ENCODE measurements at places on chromosomes 1 and 21. TPM values are rescaled to one million over a fixed set of nuclear protein-coding genes. Genes with fewer than 3 reads are reported as not detected.

DNA sequence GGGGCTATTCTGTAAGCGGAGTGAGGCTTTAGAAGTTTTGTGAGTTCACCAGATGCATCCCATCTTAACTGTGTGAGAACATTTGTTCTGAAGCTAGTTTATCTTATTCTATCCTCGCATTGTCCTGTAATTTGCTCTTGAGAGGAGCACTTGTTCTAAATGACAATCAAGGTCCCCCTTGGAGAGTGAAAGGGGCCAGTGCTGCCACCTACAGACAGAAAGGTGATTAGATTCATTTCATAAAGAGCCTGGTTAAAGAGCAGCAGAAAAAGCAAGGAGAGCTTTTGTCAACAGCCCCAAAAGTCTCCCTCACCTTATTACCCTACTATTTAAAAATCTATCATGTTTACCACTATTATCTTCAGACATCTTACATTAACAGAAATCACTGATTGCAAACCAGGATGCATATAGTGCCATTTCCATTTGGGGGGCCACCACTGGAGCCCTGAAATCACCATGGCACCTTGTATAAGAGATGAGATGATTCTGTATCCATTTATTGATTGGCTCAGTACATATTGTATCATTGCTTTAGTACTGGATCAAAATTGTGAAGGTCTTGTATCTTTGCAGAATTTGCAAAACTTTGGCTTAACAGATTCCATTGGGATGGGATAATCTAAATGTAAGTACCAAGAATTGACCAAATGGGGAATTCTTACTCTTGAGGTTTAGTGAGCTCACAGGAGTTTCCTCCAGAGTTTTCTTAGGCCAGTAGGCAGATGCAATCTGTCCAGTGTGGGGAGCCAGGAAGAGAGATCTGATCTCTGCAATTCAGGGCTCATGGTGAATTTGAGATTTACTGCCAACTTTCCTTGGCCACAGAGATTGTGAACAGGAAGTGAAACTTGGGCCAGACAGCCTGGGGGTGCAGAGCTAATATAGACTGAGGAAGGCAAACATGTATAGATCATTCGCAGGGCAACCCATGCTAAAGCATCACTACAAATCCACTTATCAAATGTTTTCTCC, 64.3 kb upstream of the TRABD2B start:
- DNase-seq, result no peak

- DNase-seq, result no peak
These were observed 2.8 kb downstream of the PHGDH start for GRCh38 chr1:119714583-119714982.

DNA sequence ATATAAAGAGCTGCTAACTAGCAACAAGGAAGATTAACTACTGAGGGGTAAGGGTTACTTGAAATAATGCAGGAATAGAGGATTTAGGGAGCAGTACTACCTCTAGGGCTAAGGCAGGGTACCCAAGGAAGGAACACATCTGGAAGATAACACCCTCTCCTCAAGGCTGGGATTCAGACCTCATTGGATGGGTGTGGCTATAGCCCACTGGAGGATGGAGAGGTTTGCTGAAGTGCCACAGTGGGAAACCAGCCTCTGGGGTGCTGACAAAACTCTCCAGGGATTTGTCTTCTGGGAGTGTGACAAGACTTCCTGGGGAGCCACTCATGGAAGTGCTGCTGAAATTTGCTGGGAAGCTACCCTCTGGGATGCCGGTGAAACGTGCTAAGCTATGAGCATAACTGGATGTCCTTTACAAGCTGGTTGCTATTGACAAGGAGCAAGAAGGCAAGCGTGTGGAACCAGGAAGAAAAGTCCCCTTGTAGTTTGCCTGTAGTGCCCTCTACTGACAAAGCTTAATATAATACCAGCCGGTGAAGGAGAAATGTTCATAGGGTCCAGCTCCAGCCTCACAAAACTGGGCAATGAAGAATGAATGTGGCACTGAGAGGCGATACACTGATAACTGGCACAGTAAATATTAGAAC, 122.8 kb upstream of the USP24 start:
- DNase-seq, result no peak

GRCh38 chr1:204241050-204241449, 27.3 kb upstream of the GOLT1A start:
- DNase-seq, result no peak

Gene LCE1C
- total RNA-seq, result not detected
